T1000 (cell line): ENCODE measurements at places on chromosomes 3 and 15.

- no peak for DNase-seq
Measured at GRCh38 chr3:108437439-108437838, 73.0 kb downstream of the MYH15 start.

GRCh38 chr3:126345231-126345630 lies 12.0 kb downstream of the KLF15 start:
- DNase-seq, result no peak

- DNase-seq, result no peak
Measured at GRCh38 chr15:62164396-62165103, 535 bp downstream of the C2CD4B start.

- no peak for DNase-seq
Measured at GRCh38 chr15:56985856-56986255, 67.4 kb downstream of the TCF12 start.

DNA sequence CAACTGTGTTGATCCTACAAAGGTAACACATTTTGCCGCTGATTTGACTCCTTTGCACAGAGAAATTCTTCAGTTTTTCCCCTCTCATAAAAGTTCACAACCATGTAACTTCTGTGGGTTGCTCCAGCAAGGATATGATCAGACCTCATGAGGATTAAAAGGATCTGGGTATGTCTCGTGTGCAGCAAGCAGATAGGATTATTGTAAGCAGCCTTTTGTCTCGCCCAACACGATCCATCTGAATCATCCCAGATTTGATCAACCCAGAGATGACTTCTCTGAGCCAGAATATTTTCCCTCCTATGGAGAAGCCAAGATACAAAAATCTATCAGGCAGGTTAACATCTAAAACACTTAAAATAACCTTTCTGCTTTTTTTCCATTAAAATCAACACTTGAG lies 12.8 kb upstream of the BNIP2 start:
- no peak for DNase-seq

DNA sequence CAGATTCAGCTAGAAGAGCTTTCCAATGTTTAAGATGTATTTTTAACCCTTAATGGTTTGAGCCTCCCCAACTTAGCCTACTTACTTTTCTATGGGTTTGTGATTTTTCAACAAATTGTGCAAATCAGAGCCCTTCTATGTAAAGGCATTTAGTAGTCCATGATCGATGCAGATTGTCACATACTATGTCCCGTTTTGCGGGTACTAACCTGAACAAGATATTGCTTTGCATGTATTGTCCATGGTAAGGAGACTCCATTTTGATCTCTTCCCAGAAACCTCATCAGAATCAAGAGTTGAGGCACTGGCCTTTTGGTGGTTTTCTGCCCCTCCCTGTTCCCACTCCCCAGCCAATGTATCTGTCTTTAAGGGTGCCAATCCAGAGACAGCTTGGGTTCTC lies 60.8 kb downstream of the ETV5 start:
- DNase-seq, result no peak

DNA sequence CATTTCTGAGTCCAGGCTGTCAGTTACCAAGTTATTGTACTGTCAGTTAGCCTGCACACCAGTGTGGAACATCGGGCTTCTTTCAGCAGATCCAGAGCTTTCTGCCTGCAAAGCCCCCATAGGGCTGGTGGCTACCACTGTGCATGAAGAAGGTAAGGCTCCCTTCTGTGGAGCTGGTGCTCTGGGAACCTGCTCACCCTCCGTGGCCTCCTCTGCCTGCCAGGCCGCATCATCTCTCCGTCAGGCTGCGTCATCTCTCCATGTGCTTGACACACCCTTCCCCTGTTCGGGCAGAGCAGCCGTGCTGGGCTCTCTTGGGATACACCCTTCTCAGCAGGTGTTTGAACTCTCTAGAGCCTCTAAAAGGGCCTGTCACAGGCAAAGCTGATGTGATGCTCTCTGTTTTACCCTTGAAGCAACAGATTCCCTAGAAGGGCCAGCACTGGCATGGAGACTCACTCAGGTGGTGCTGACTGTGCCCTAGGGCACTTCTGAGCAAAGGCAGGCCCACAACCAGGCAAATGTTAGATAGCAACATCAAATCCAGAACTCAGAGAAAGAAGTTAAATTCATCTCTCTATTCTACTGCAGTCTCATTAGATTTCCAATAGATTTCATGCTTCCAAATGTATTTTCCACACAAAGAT lies 261.1 kb downstream of the EPHB1 start:
- no peak for DNase-seq

- no peak for DNase-seq
Measured at GRCh38 chr15:36658898-36659639, 79.6 kb downstream of the CDIN1 start.

- DNase-seq, result no peak
Measured at GRCh38 chr15:23866832-23867231, 179.7 kb upstream of the NDN start.

GRCh38 chr3:88617283-88617682 lies 467.5 kb downstream of the C3orf38 start:
- no peak for DNase-seq

DNA sequence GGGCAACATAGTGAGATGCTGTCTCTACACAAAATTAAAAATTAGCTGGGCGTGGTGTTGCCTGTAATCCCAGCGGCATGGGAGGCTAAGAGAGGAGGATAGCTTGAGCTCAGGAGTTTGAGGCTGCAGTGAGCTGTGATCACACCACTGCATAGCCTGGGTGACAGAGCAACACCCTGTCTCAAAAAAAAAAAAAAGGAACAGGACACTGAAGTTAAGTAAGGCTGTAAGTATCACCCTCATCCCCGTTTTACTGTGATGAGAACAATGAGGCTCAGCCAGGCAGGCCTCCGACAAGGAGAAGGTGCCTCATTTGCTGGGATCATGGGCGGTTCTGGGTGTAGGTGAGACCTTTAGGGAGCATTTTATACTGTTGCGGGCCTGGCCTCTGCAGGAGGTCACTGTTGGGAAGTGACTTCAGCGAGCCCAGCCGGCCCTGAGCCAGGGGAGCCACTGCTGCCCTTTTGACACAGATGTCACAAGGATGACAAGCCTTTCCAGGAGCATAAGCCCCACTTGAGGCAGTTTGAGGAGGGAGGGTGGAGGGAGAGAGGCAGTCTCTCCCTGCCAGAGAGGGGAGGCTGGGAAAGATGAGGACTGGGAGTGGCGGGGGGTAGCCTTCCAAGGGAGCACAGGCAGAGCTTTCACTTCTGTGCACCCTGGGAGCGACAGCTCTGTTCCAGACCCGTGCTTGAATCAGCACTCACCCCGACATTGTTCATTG lies 30.8 kb downstream of the IRAK2 start:
- no peak for DNase-seq

GRCh38 chr15:42084465-42085235 lies 9.7 kb downstream of the PLA2G4D start:
- peak; percentile 38 for DNase-seq

GRCh38 chr3:195153130-195153529 lies 117.8 kb downstream of the XXYLT1 start:
- no peak for DNase-seq

DNA sequence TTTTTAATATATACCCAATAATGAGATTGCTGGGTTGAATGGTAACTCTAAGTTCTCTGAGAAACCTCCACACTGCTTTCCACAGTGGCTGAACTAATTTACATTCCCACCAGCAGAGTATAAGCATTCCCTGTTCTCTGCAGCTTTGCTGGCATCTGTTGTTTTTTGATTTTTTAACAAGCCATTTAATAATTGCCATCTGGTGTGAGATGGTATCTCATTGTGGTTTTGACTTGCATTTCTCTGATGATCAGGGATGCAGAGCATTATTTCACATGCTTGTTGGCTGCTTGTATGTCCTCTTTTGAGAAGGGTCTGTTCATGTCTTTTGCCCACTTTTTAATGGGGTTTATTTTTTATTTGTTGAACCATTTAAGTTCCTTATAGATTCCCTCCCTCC lies 75.0 kb upstream of the EPHB3 start:
- no peak for DNase-seq

DNA sequence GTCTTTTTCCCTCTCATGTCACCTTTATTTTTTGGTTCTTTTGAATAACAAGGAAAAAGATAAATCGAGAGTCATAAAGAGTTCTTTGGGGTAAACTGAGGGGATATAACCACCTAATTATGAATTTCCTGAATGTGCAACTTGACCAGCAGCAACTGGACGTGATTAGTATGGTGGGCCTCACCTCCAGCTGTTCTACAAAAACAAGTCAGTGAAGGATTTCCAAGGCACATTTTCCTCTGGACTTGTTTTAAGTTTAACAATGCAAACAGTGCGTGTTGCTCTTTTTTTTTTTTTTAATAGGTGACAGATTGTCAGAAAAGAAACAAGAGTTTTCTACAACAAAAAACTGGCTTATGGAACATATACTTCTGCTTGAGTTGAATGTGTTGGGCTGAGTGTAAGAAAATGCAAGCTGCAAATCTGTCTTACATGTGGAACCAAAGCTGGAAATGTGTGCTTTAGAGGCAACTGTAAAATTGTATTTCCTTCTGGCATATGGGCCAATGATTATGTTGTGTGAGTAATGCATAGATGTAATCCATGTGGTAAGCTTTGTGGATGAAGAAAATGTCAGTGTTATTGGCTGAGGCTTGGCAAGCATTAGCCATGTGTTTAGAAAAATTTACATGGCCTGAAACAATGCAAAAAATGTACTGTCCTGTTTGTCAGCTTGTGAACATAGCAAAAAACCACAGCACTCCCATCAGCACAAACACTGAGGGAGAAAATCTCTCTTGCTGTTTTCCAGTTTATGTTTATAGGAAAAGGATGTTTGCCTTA lies 44.5 kb upstream of the FNDC3B start:
- no peak for DNase-seq

DNA sequence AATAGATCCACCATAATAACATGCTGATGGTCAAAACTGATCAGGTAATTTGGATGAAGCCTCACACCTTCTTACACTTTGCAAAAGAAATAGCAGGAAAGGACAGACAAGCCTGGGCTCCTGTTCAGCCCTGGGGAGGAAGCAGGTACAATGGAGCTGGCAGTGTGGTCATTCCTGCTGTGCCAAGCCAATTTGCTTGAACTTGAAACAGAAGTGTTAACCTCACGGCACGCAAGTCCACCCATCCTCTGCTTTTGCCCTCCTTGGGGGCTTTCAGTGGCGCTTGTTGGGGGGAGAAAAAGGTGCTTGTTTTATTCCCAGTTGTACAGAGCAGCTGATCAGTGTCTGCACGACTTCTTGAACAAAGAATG lies 36.8 kb upstream of the RFTN1 start:
- DNase-seq, result no peak

- no peak for DNase-seq
Measured at GRCh38 chr15:42133886-42134502, 22.4 kb downstream of the PLA2G4F start.

- no peak for DNase-seq
Measured at GRCh38 chr15:63968700-63969099, 77.6 kb downstream of the DAPK2 start.

GRCh38 chr15:74958320-74958907 lies 1.8 kb upstream of the RPP25 start:
- no peak for DNase-seq

GRCh38 chr3:78481050-78481449 lies 1286.7 kb downstream of the ROBO1 start:
- DNase-seq, result no peak

DNA sequence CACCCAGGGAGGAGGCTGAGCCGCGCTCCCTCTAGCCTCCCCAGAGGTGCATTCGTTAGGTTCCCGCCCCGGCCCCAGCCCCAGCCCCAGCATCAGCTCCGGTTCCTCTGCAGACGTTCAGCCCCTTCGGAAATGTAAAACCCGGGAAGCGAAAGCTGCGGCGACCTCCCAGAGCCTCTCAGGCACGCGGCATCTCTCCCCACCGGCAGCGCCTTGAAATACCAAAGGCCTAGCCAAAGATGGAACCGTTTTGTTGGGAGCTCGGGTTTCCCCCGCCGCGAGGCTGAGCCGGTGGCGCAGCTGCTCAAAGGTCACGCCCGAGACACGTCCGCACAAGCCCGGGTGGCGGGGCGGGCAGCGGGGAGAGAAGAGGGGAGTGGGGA lies 77.8 kb upstream of the HES1 start:
- DNase-seq, result no peak

GRCh38 chr15:52104532-52105004 lies 8.0 kb downstream of the BCL2L10 start:
- no peak for DNase-seq

DNA sequence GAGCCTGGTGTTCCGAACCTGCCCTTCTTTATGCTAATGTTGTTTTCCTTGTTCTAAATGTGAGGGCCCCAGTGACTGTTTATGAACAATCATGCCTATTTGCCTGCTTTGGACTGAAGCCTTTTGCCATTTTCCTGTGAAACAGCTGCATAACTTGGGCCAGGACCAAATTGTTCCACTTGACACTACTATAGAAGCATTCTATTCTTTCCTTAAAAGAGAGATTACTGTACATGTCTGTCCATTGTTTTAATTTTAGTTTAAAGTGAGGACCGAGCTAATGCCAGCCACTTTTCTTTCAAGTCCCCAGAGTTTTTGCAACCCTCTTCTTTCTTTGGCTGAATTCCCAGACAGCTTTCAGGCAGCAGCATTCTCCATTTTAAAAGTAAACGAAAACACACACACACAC lies 980.3 kb downstream of the CADM2 start:
- no peak for DNase-seq

- no peak for DNase-seq
Measured at GRCh38 chr3:108823227-108823626, 641 bp downstream of the TRAT1 start.

DNA sequence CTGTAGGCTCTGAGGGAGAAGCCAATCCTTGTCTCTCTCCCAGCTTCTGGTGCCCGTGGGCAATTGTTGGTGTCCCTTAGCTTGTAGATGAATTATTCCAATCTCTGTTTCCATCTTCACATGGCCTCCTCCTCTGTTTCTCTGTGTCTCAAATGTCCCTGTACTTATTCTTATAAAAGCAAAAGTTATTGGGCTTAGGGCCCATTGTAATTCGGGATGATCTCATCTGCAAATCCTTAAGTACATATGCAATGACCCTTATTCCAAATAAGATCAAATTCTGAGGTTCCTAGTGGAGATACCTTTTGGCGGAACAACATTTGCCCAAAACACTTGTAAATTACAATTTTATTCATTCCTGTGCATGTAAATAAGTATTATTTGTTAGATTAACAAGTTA lies 147.4 kb upstream of the EPHA3 start:
- DNase-seq, result no peak

DNA sequence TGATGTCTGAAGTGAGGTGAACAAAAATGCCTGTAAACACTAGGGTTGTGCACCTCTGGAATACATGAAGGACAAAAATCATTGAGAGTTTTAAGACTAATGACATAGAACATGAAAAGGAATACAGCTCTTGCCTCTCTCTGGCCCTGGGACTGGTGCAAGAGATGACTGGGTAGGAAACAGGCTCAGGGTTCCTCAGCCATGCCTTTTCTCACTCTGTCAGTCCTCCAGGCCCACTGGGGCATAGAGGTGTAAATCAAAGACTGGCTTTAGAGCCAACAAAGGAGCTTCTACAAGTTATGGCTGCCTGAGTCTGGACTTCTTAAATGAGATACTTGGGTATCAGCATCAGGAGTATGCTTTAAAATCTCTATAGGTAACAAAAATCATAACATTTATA lies 554.7 kb upstream of the KCNMB2 start:
- no peak for DNase-seq

GRCh38 chr15:68373028-68373427 lies 58.9 kb downstream of the ITGA11 start:
- no peak for DNase-seq
